ENCODE measurements at places on chromosomes 7 and 10.

- no peak for DNase-seq
Measured at GRCh38 chr10:5927306-5927705, 37.3 kb downstream of the FBH1 start.

- DNase-seq: no peak
Measured at GRCh38 chr7:149887311-149887710, 13.5 kb downstream of the ATP6V0E2 start.

DNA sequence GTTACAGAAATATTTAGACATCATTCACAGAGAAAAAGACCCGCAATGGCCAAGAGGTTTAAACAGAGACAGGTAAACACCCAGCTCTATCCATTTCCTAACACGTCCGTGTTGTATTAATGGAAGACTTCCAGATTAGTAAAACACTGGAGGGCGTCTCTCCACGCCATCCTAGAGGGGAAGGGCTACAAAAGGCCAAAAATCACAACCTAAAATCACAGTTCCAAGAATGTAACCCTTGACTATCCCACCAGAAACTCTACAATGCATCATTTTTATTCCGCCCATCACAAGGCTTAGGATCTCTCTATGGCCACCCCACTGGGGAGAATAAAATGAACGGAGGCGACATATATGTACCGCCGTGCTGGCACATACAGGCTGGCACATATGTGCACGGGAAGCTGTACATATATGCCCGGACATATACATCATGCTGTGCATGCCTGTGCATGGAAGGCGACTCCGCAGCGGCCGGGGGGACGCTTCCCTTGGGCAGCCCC is 734 bp downstream of the PCLO start:
- peak; percentile 6 for DNase-seq

- no peak for DNase-seq
Measured at GRCh38 chr10:26335574-26336093, 102.5 kb upstream of the APBB1IP start.

DNA sequence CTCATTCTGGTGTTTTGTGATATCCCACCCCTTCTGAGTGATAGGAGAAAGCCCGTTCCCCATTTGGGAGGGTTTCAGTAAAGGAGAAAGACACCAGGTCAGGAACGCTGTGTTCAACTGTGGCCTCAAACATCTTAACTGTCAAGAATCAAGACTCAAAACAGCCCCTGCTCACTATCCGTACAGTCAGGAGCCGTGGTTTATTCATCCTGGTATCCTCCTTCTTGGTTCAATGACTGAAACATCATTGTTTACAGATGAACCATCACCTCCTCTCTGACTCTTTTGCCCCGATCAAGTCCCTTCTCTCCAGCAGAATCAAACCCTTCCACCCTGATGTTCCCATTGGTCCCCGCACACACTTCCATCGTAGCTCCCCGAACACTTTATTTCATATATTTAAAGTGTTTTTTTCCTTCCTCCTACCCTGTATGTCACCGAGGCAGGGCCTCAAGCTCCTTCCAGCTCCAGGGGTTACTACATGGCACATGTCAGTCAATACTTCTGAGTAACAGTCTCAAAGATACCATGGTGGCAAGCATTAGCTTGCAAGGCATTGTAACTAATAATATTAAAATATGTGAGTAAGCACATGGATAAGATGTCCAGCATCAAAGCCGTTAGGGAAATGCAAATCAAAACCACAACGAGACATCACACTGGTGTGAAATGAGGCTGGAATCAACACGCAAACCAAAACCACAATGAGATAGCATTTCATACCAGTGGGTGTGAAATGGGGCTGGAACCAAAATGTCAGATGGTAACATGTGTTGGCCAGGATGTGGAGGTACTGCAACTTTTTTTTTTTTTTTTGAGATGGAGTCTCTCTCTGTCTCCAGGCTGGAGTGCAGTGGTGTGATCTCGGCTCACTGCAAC is 124.7 kb upstream of the C1QL3 start:
- no peak for DNase-seq

- peak; percentile 25 for DNase-seq
Measured at GRCh38 chr10:17671307-17671706, 27.4 kb downstream of the STAM start.

DNA sequence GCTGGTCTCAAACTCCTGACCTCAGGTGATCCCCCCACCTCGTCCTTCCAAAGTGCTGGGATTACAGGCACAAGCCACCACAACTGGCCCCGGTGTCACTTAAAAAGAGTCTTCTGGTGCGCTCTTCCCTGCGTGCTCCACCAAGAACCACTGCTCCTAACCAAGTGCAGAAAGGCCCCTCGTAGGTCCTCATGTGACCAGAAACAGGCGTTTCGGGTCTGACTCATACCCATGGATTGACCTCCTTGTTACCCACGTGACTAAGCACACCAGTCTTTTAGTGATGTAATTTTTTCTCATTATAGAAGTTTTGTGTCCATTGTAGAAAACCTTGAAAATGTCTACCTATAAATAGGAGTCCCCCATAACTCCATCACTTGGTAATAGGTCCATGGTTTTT is 13.9 kb downstream of the FKBP6 start:
- DNase-seq: no peak

DNA sequence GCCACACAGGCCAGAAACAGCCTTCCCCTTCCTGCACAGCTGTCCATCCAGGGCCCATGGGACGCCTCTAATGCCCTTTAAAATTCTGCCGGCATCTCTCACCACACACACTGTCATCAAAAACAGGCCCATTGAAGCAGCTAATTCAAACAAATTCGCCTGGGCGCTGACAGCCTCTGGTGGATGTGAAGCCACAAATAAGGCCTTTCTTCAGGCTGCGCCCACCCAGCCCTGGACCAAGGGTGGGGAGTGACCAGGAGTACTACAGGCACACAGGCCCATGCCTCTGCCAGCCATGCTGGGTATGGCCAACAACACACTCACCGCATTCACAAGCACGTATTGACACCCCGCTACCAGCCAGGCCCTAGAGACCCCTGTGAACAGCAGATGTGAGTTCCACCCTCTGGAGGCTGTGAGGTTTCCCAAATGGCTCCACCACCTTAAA is 54.6 kb downstream of the SLIT1 start:
- DNase-seq: no peak

GRCh38 chr7:27575613-27576012 is 87.1 kb downstream of the HIBADH start:
- DNase-seq: no peak

- no peak for DNase-seq
Measured at GRCh38 chr7:5218564-5219360, 28.7 kb downstream of the WIPI2 start.

DNA sequence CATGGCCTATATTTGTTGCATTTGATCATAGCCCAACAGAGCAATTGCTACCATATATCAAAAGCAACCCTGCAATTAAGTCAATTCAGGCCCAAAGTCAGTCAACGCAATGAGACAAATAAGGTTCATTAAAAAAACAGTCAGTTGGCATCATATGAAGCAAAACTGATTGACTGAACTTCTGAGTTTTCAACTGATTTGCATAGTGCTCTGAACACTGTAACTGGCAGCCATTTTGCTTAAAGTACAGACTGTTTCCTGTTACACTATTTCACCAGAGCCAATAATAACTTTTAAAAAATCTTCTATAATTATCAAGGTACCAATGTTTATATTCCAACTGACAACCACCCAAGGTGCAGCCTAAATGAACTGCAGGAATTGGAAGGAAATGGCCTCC is 68.4 kb upstream of the RAPGEF5 start:
- no peak for DNase-seq

DNA sequence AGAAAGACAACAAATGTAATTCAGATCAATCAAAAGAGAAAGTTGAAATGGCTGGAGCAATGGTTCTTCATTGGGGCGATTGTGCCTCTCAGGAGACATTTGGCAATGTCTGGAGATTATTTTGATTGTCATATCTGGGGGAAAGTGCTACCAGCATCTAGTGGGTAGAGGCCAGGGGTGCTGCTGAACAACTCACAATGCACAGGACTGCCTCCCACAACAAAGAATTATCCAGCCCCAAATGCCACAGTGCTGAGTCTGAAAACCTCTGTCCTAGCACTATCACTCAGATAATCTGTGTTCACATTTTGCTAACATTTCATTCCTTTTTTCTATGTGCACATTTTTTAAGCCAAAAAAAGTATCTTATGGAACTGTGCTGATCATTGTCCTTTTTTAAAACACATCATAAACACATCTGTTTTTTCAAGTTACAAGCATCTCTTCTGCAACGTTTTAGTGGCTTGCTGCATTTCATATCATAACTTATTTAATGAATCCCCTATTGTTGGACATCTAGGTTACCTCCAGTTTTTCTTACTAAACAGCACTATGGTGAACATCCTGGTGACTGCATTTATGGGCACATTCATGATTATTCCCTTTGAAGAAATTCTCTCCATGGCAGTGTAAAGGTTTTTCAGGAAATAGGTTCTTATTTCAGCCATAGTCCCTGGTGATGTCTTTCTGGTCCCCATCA is 114.2 kb downstream of the C10orf105 start:
- no peak for DNase-seq

Data from HuH-7 (cell line).